ENCODE measurements at places on chromosomes 16 and 17.

- no peak for DNase-seq
Observed at GRCh38 chr16:56732366-56732765, 2.4 kb downstream of the NUP93 start.

- DNase-seq: peak; percentile 82
Observed at GRCh38 chr16:49620158-49620868, 235.6 kb downstream of the ZNF423 start.

GRCh38 chr17:74757931-74758847, 9.8 kb downstream of the NHERF1 start:
- no peak for DNase-seq

- DNase-seq: no peak
Observed at GRCh38 chr17:75271955-75272847, 1.2 kb upstream of the MIF4GD start.

GRCh38 chr16:58548378-58548777, 33.1 kb downstream of the SETD6 start:
- no peak for DNase-seq

- DNase-seq: no peak
Observed at GRCh38 chr16:73214825-73215677, 167.1 kb upstream of the ZFHX3 start.

Data from vagina (tissue), 2 donors.